ENCODE measurements at places on chromosomes 12 and 14. TPM values are rescaled to one million over a fixed set of nuclear protein-coding genes. Genes with fewer than 3 reads are reported as not detected.

The TCL1B gene
- total RNA-seq, result 0.83 TPM

The PKP2 gene
- total RNA-seq, result 3.8 TPM

The GLT8D2 gene
- total RNA-seq, result not detected

The SOAT2 gene
- not detected for total RNA-seq

The ITGA7 gene
- total RNA-seq, result 21.4 TPM

The MYF5 gene
- total RNA-seq, result not detected

The A2M gene
- 2.0 TPM for total RNA-seq

The GPR137C gene
- total RNA-seq, result 2.8 TPM

The PTPRR gene
- 0.22 TPM for total RNA-seq

The DEPDC4 gene
- 3.2 TPM for total RNA-seq

The P2RX2 gene
- total RNA-seq, result not detected

The FBRSL1 gene
- 111 TPM for total RNA-seq

GRCh38 chr12:26359576-26359975, 164.2 kb downstream of the SSPN start:
- H3K4me1 ChIP-seq, result no peaks in the 10 kb centered on the region
- no peak overlapping the region for H3K4me3 ChIP-seq
- H3K36me3 ChIP-seq, result no peaks in the 10 kb centered on the region
- no peak for DNase-seq
- no peaks in the 10 kb centered on the region for H3K27me3 ChIP-seq

- H3K27ac ChIP-seq, result no peak overlapping the region
- peaks cover 25% of the 10 kb centered on the region for H3K27me3 ChIP-seq
- peaks cover 22% of the 10 kb centered on the region for H3K4me1 ChIP-seq
- DNase-seq, result no peak
- no peaks in the 10 kb centered on the region for H3K36me3 ChIP-seq
These were observed 47.3 kb upstream of the BCAT1 start for GRCh38 chr12:24996102-24996797.

DNA sequence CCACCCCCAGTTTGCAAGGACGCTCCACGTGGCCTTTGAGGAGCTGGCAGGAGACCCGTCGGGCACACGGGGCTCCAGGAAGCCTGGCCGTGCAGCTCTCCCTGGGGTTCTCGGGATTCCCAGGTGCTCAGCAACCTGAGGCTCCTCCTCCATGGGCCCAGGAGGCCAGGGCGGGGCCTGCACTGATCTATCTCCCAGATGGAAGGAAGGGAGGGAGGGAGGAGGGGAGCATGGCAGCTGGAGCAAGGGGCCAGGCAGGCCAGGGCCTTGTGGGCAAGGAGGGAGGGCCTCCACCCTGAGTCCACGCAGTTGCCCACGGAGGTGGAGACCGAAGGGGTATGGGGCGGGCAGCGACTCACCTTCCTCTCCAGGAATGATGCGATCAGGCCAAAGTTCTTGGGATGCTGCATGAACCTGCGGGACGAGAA, 127.3 kb downstream of the RFLNA start:
- H3K4me3 ChIP-seq, result no peak overlapping the region
- H3K27ac ChIP-seq, result peak overlapping the region; percentile 67
- peaks cover 23% of the 10 kb centered on the region for H3K4me1 ChIP-seq
- H3K27me3 ChIP-seq, result no peaks in the 10 kb centered on the region

GRCh38 chr12:7751394-7751793, 4.2 kb upstream of the CLEC4C start:
- no peak for DNase-seq
- H3K4me3 ChIP-seq, result no peak overlapping the region
- H3K27me3 ChIP-seq, result no peaks in the 10 kb centered on the region
- H3K36me3 ChIP-seq, result no peaks in the 10 kb centered on the region
- H3K27ac ChIP-seq, result no peak overlapping the region
- no peaks in the 10 kb centered on the region for H3K4me1 ChIP-seq

GRCh38 chr12:120115692-120116440, 687 bp downstream of the RAB35 start:
- peak overlapping the region; percentile 43 for H3K27ac ChIP-seq
- no peaks in the 10 kb centered on the region for H3K36me3 ChIP-seq
- peaks cover 13% of the 10 kb centered on the region for H3K4me1 ChIP-seq
- peak overlapping the region; percentile 98 for H3K4me3 ChIP-seq
- peak; percentile 40 for DNase-seq

DNA sequence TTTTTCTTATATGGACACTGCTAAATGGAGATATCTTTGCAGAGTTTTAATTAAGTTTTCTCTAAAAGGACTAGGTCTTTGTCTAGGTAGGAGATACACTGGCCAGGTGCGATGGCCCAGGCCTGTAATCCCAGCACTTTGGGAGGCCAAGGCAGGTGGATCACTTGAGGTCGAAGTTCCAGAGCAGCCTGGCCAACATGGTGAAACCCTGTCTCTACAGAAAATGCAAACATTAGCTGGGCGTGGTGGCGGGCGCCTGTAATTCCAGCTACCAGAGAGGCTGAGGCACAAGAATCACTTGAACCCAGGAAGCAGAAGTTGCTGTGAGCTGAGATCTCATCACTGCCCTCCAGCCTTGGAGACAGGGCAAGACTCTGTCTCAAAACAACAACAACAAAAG, 17.1 kb upstream of the CERS5 start:
- DNase-seq, result no peak
- no peak overlapping the region for H3K4me3 ChIP-seq
- peaks cover 32% of the 10 kb centered on the region for H3K36me3 ChIP-seq
- no peak overlapping the region for H3K27ac ChIP-seq
- no peaks in the 10 kb centered on the region for H3K27me3 ChIP-seq

GRCh38 chr12:22577667-22578066, 33.3 kb upstream of the C2CD5 start:
- no peak overlapping the region for H3K4me3 ChIP-seq
- DNase-seq, result no peak
- H3K27me3 ChIP-seq, result no peaks in the 10 kb centered on the region
- H3K4me1 ChIP-seq, result no peaks in the 10 kb centered on the region
- H3K36me3 ChIP-seq, result no peaks in the 10 kb centered on the region

DNA sequence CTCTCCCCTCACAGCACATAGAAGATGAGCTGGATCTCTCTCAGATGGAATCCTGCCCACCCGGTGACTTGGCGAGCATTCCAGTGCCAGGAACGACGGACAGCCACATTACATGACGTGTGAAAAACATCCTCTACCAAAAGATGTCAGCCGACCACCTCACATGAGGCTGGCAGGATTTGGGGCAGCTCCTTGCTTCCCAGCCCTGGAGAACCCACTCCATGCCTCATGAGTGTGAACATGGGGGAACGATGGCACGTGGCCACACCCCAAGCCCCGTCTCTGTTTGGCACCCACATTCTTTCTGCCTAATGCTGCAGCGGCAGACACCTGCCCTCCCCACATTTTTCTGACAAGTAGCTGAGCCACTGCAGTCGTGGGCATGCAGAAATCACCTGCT, 202.5 kb downstream of the CALM1 start:
- no peaks in the 10 kb centered on the region for H3K36me3 ChIP-seq
- no peaks in the 10 kb centered on the region for H3K27me3 ChIP-seq
- H3K4me1 ChIP-seq, result peaks cover 16% of the 10 kb centered on the region

DNA sequence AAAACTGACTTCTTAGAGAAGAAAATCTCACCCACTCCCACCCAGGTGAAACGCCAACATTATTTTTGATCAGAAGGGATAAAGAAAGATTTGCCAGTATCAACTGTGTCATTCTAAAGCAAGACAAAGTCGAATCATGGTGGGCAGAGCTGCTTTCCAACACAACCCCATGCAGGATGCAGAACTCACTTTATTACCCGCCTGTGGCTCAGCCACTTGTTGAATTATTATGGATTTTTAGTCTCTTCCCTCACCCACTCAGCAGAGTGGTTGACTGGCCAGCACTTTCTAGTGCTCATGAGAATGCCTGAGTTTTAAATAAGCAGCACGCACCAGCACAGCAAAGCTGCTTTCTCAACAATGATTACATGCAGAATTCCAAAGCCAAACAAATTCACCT, 32.1 kb downstream of the CRACR2A start:
- no peak overlapping the region for H3K27ac ChIP-seq
- no peaks in the 10 kb centered on the region for H3K4me1 ChIP-seq
- no peaks in the 10 kb centered on the region for H3K36me3 ChIP-seq
- no peak for DNase-seq

- no peak overlapping the region for H3K27ac ChIP-seq
- H3K4me3 ChIP-seq, result no peak overlapping the region
- peak; percentile 34 for DNase-seq
- peaks cover 3% of the 10 kb centered on the region for H3K4me1 ChIP-seq
- H3K36me3 ChIP-seq, result no peaks in the 10 kb centered on the region
These were observed 9.2 kb downstream of the CD69 start for GRCh38 chr12:9751204-9752144.

DNA sequence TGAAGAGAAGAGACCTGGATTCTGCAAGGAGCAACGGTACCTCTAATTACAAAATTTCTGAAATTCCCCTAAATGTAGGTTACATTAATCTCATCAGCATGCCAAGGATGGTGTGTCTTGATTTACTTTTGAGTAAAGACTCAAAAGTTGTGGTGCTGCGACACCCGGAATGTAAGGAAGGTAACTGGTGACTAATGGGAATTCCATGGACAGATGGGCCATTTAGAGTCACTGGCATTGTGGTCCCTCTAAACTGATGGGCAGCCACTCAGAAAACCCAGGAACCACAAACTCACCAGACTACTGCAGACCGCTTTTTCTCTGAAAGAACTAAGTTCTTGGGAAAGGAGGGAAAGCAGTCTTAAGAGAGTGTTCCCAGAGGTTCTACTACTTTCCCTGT, 32.8 kb downstream of the GRIN2B start:
- no peak for DNase-seq
- H3K27ac ChIP-seq, result no peak overlapping the region
- no peaks in the 10 kb centered on the region for H3K36me3 ChIP-seq
- no peak overlapping the region for H3K4me3 ChIP-seq
- peaks cover 56% of the 10 kb centered on the region for H3K27me3 ChIP-seq
- H3K4me1 ChIP-seq, result no peaks in the 10 kb centered on the region

- H3K36me3 ChIP-seq, result no peaks in the 10 kb centered on the region
- no peaks in the 10 kb centered on the region for H3K27me3 ChIP-seq
- H3K4me1 ChIP-seq, result peaks cover 57% of the 10 kb centered on the region
- H3K4me3 ChIP-seq, result peak overlapping the region; percentile 64
These were observed 12.4 kb upstream of the ITGB7 start for GRCh38 chr12:53219292-53219955.

DNA sequence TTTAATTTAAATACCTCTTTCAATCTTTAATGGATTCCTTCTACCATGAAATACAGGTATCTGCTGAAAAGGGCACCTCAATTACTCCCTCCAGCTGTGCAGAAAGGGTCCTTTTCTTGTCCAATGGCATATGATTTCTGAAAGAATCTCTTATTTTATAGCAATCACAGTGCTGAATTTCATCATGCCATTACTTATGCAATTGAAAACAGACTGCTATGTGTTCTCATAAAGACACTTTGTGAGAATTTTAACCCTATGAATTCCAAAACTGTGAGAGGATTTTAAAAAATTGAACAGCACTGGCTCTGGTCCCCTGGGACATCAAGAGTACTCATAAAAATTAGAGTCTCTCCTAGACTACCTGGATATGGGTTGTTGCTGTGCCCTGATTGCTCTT, 45.9 kb upstream of the CNOT2 start:
- H3K4me1 ChIP-seq, result peaks cover 31% of the 10 kb centered on the region
- peak overlapping the region; percentile 43 for H3K27ac ChIP-seq
- no peak overlapping the region for H3K4me3 ChIP-seq
- H3K27me3 ChIP-seq, result no peaks in the 10 kb centered on the region

DNA sequence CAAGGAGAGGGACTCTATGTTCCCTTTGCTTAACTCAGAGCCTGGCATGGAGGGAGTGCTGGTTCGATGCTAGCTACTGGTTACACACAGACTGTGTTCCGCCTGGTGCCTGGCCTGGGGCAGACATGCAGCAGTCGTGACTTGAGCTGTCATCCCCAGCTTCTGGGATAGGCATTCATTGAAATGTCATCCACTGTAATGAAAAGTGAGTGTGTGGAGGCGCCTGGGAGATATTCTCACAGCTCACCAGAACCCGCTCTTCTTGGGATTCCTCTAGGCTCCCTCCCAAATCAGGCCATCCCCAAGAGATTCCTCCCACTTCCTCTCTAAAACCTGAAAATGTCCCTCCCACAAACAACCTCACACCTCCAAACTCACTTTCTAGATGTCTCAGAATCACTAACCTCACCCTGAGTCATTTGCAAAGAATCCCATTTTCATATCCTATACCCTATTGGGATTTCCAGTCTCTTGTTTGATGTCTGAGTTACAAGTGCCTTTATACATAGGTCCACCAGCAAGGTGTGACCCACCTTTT, 82.8 kb downstream of the CRACR2A start:
- no peaks in the 10 kb centered on the region for H3K36me3 ChIP-seq
- no peak for DNase-seq
- no peak overlapping the region for H3K4me3 ChIP-seq

Measured in A673 (cell line).